ENCODE measurements at places on chromosomes 2 and 18.

DNA sequence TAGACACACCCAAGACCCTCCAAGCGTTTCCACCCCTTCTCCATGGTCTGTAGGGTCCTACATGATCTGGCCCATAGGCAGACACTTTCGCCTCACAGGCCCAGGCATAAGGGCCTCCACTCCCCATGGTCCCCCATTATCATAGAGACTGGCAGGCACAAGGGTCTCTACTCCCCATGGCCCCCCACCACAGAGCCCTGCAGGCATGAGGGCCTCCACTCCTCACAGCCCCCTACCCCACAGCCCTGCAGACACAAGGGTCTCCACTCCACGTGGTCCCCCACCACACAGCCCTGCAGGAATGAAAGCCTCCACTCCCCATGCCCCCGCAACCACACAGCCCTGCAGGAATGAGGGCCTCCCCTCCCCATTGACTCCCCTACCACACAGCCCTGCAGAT, 159.7 kb upstream of the AGAP1 start:
- DNase-seq = no peak

DNA sequence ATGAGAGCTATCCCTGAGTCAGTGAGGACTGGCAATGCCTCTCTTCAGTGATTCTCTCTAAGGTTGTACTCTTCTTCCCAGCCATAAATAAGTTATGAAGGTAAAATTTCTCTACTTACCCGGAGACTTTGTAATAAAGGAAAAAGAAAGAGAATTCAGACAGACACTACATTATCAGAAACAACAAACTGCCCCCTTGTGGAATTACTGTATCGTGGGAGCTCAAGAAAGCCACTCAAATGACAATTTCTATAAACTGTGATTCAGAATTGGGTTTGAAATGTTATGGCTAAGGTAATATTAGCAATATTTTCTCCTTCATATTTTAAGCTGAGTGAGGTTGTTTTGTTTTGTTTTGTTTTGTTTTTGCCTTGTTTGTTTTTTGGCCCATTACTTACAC, 155.8 kb upstream of the TANK start:
- no peak for DNase-seq

- DNase-seq = no peak
These were observed 154.5 kb upstream of the NRP2 start for GRCh38 chr2:205527801-205528200.

DNA sequence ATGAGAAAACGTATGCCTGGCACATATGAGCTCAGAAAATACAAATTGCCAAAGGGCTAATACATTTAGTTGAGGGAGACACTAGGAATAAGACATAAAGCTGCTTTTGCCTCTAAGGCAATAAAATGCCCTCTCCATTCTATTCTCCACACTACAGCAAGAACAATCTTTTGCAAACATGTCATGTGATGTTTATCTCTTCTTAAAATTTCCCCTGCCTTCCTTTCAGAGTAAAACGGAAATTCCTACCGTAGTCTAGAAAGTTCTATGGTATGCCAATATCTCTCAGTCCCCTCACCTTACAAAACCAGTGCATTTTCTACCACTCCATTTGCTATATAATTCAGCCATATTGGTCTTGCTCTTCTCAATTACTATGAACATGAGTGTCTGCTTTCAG, 33.1 kb downstream of the C18orf54 start:
- no peak for DNase-seq

DNA sequence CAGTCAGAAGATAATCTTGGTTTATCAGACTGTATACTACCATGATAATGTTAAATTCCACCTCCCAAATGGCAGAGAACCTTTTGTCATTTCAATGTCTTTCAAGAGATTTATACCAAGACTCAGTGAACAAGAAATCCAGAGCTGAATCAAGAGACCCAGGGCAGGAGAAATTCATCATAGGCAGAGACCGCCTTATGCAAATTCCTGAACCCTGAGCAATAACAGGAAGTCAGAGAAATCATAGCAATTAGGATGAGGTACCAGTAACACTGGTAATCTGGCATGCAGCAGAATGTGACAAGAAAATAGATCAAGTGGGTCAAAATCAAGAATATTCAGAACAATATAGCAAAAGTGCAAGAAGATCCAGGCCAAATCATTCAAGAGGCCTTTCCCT, 412.4 kb upstream of the LRATD1 start:
- no peak for DNase-seq

DNA sequence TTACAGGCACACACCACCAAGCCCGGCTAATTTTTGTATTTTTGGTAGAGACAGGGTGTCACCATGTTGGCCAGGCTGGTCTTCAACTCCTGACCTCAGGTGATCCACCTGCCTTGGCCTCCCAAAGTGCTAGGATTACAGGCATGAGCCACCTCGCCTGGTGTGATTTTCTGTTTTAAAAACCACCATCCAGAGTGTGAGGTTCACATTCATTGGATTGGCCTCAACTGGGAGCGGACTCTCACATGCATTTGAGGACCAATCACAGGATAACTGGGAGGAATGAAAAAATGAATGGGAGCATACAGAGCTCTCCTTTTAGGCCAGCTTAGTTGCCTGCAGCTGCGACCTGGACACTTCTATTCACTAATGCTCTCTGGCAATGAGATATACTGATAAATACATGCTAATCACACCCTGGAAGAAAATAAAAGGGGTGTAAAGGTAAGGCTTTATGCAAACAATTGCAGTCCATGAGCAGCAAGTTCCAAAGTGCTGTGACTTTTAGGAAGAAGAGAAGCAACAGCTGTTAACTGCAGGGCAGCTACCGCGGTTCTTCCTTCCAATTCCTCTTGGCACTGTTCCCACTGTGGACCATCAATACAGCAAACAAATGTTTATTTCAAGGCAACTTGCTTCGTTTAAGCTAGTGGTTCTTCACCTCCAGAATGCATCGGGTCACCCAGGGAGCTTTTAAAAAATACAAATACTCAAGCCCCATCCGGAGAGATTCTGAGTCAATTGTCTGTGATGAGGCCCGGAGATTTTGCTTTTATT, 49.5 kb upstream of the FZD5 start:
- DNase-seq = no peak

DNA sequence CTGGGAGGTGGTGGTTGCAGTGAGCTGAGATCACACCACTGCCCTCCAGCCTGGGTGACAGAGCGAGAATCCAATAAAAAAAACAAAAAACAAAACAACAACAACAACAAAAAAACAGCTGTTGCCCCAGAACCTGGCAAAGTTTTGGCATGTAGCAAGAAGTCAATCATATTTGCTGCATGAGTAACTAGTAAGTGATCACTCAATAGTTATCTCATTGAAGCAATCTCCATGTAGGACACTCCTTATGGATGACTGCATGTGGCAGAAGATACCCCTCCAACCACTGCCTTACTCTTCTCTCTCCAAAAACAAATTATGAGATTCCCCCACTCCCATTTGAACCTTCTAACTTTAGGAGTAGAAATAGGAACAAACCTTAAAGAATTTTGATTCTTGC, 113.7 kb downstream of the TTC27 start:
- no peak for DNase-seq

GRCh38 chr2:159892990-159893810, 95.2 kb upstream of the CD302 start:
- no peak for DNase-seq

DNA sequence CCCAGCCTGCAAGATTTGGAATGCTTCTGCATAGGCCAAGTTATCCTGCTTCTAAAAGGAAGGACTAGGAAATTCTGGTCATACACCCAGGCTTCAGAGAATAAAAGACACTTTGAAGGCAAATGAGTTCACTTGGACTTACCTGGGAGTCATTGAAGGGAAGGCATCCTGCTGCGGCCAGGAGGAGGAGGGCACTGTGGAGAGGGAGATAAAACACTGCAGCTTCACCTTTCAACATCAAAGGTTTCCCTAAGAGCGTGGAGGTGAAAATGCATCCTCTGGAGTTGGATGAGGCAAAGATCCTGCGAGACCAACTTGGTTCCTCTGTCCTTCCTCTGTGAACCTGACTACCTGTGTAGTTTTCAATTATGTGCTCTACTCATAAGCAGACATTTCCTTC, 79.5 kb upstream of the RIOK3 start:
- no peak for DNase-seq

- no peak for DNase-seq
These were observed 361.8 kb downstream of the RNF144A start for GRCh38 chr2:7278984-7279383.

- no peak for DNase-seq
These were observed 34.8 kb downstream of the SNTG2 start for GRCh38 chr2:985317-985898.

DNA sequence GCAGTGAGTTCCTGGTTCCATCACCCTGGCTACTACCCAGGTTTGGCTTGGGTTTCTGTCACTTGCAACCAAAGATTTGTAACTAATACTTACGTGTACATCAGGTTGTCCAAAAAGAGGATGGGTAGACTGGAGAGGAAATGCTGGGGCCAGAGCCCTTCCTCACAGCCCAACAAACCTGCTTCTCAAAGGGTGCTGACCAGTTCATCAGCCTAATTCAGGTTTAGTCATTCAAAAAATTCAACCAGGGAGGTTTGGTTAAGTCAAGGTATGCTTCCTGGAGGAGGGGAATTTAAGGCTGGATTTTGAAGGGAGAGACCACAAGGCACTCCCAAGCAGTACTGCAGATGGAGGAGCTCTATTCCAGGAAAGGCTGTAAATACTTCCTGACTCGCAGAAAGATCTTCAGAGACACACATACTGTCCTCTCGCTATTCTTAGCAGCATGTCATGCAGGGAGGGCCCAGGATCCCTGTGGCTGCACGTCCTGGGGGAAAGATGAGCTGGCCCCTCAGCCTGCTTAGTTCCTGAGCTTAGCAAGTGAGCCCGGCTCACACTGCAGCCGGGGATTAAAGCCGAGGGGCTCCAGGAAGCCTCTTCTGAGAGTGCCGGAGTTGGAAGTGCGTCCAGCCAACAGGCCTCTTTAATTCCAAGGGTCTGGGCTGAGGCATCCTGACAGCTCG, 40.0 kb upstream of the BIN1 start:
- no peak for DNase-seq

DNA sequence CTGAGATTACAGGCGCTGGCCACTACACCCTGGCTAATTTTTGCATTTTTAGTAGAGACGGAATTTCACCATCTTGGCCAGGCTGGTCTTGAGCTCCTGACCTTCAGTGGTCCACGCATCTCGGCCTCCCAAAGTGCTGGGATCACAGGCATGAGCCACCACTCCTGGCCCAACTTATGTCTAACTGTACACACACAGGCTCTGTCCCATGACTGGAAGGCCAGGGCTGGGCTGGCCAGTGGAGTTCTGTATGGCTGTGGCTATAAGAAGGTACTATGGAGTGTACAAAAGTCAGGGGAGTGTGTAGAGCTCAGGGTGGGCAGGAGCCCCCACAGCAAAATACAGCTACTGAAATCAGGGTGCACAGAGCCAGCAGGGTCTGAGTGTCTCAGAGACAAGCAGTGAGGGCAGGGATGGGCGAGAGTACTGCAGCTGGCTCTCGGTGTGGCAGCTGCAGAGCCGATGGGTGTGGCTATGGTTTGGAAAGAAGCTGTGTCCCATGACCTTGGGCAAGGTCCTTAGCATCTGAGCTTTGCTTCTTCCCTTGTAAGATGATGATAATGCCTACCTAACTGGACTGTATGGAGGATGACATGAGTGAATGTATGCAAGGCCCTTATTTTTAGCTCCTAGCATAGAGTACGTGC, 10.4 kb upstream of the MSGN1 start:
- no peak for DNase-seq

GRCh38 chr2:232540441-232541041, 1.0 kb downstream of the CHRNG start:
- no peak for DNase-seq

DNA sequence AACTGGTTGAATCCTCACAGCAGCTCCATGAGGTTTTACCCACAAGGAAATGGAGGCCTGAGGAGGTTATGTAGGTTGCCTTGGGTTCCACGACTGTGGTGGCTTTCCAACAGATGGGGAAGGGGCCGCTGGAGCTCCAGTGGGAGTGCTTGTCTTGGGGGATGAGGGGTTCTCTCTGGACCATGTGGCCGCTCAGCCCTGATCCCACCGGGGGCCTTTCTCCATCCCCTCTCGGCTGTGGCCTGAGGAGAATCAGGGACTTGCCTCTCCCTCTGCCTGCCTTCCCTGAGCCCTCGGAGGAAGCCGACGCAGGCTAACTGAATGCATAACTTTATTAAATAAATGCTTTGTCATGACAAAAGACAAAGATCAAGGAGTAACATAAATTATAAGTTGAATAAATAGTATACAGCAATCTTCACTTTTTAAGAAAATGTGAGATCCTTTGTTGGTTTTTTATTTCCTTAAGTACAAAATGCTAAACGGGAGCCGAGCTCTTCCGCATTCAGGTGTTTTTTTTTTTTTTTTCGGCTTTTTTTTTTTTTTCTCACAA, 23.5 kb downstream of the IGFBP5 start:
- no peak for DNase-seq

- DNase-seq = peak; percentile 61
These were observed 249.0 kb downstream of the TWIST2 start for GRCh38 chr2:239096676-239097427.

DNA sequence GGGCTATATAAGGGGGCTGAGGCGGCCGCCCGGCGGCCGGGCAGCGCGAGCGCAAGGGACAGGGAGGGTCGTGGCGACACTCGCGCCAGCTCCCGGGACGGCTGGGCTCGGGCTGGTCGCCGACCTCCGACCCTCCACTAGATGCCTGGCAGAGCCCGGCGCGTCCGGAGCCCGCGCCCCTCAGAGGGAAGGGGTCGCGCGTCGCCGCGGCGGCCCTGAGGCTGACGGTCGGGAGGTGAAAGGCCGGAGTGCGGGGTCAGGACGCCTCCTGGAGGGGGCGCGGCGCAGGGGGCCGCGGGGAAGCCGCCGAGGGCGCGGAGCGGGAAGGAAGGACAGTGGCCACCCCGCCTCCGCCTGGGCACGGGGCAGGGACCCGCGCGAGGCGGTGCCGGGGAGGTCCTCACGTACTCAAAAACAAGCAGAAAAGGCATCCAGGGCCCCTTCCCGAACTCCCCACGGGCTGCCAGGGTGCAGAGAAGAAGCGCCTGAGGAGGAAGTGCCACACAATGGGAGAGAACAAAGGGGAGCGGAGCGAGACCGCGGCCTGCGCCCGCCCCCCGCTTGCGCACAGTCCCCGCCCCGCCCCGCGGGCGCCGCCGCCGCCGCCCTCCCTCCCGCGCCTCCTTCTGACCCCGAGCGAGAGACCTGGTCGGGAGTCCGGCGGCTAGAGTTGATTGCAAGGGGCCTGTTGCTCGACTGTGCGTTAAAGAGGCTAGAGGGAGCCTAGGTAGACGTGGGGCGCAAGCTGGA, 776 bp upstream of the KLF7 start:
- DNase-seq = peak; percentile 93

DNA sequence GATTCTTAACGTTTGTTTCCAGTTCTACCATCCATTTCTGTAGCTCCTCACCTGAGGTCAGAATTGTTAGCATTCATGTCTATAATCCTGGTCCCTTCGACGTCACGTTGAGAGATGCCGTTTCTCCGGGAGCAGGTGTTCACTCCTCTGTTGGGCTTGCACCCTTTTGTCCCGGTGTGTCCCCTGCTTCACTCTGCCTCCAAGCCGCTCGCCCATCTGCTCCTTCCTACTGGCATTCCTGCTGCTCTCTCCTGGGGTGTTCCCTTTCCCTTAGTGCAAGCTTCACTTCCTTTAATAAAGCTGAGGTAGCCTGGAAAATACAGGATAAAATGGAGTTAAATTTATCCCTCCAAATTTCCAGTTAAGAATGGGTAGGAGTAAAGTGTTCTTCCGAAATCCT, 61.9 kb upstream of the CABYR start:
- no peak for DNase-seq

- no peak for DNase-seq
These were observed 43.7 kb upstream of the IGFBP5 start for GRCh38 chr2:216739035-216739434.

GRCh38 chr18:79938196-79938595, 13.3 kb downstream of the SLC66A2 start:
- no peak for DNase-seq

Data from stomach (tissue), 19 donors.